Endodermal cell (in vitro differentiated cells): ENCODE measurements at places on chromosomes 16 and 17.
A peak's percentile ranks its signal among the peaks of the same experiment; 100 is the strongest.

DNA sequence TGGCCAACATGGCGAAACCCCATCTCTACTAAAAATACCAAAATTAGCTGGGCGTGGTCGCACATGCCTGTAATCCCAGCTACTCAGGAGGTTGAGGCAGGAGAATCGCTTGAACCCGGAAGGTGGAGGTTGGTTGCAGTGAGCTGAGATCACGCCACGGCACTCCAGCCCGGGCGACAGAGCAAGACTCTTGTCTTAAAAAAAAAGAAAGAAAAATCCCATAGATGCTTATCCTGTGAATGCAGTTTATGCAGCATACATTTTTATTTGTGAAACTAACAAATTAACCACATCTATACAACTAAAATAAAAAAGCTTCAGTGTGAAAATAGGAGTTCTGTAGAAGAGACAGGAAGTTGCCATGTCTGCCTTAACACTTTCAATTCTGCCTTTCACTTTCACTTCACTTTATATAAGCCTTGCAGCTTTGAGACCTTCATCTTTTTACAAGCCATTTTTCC lies 7.1 kb downstream of the IGSF6 start:
- peaks cover 3% of the 10 kb centered on the region for H3K4me1 ChIP-seq
- H3K4me3 ChIP-seq, result no peak overlapping the region
- H3K36me3 ChIP-seq, result peaks cover 3% of the 10 kb centered on the region
- no peaks in the 10 kb centered on the region for H3K27me3 ChIP-seq
- DNase-seq, result peak; percentile 10
- no peak overlapping the region for H3K27ac ChIP-seq

- H3K4me3 ChIP-seq, result no peak overlapping the region
- H3K36me3 ChIP-seq, result no peaks in the 10 kb centered on the region
- peaks cover 5% of the 10 kb centered on the region for H3K27me3 ChIP-seq
- no peak overlapping the region for H3K27ac ChIP-seq
- no peaks in the 10 kb centered on the region for H3K4me1 ChIP-seq
Measured at GRCh38 chr17:38663125-38663751, 11.5 kb downstream of the EPOP start.

DNA sequence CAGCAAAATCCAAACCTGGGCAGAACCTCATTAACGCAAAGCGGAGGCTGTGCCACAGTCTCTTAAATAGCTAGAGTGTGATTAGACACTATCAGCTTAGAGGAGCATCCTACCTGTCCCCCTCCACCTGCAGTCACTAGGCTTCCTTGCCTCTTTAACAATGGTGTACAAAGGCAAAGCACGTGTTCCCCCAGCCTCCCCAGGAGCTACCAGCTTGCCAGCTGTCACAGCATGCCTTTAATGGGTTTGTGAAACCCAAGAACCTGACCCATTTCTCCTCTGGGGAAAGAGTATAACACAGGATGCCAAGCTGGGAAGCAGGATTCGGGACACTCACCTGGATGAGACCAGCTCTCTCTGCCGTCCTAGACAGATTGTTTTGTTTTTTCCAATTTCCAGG lies 37.2 kb upstream of the TBX2 start:
- peak; percentile 83 for DNase-seq
- no peak overlapping the region for H3K27ac ChIP-seq
- H3K27me3 ChIP-seq, result peaks cover 16% of the 10 kb centered on the region
- peaks cover 3% of the 10 kb centered on the region for H3K4me1 ChIP-seq
- no peaks in the 10 kb centered on the region for H3K36me3 ChIP-seq

DNA sequence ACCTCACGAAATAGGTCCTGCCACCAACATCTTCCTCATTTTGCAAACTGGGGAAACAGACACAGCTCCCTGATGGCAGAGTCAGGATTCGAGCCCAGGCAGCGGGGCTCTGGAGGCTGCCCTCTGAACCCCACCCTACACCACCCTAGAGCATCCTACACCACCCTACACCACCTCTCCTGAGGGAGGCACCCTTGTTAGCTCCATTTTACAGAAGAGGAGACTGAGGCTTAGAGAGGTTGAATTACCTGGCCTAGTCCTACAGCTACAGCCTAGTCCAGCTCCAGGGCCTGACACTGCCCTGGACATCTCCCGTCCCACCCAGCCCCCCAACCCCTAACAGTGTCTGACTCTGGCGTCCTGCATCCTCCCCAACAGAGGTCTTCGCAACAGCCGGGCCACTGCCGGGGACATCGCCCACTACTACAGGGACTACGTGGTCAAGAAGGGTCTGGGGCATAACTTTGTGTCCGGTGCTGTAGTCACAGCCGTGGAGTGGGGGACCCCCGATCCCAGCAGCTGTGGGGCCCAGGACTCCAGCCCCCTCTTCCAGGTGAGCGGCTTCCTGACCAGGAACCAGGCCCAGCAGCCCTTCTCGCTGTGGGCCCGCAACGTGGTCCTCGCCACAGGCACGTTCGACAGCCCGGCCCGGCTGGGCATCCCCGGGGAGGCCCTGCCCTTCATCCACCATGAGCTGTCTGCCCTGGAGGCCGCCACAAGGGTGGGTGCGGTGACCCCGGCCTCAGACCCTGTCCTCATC lies 3.2 kb upstream of the NECAB2 start:
- no peak overlapping the region for H3K27ac ChIP-seq
- H3K4me3 ChIP-seq, result no peak overlapping the region
- H3K36me3 ChIP-seq, result no peaks in the 10 kb centered on the region
- no peak for DNase-seq

GRCh38 chr16:30184891-30185682 lies 1.7 kb downstream of the CORO1A start:
- no peak for DNase-seq
- no peaks in the 10 kb centered on the region for H3K36me3 ChIP-seq
- H3K27me3 ChIP-seq, result peaks cover 17% of the 10 kb centered on the region
- H3K27ac ChIP-seq, result no peak overlapping the region
- no peak overlapping the region for H3K4me3 ChIP-seq
- peaks cover 2% of the 10 kb centered on the region for H3K4me1 ChIP-seq

DNA sequence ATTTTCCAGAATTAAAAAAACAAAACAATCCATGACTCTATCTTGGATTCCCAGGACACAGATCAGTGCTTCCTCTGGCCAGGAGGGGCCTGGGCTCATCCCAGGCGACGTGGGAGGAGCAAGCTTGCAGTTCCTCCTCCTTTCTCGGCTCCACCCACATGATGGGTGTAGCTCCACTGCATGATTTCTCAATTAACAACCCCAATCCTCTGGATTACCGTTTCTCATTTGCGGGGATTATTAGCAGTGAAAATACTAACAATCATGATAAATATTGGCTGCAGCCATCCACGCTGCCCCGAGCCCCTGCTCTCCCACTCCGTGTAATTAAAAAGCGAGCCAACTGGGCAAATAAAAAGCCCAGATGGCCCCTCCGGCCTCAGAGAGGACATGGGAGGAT lies 46.4 kb upstream of the SDK2 start:
- no peak overlapping the region for H3K4me3 ChIP-seq
- no peaks in the 10 kb centered on the region for H3K27me3 ChIP-seq
- H3K36me3 ChIP-seq, result no peaks in the 10 kb centered on the region

- peaks cover 6% of the 10 kb centered on the region for H3K27me3 ChIP-seq
- H3K27ac ChIP-seq, result no peak overlapping the region
- no peak overlapping the region for H3K4me3 ChIP-seq
- DNase-seq, result no peak
- H3K4me1 ChIP-seq, result peaks cover 3% of the 10 kb centered on the region
- H3K36me3 ChIP-seq, result no peaks in the 10 kb centered on the region
Measured at GRCh38 chr17:29867643-29868181, 62.3 kb downstream of the SSH2 start.

DNA sequence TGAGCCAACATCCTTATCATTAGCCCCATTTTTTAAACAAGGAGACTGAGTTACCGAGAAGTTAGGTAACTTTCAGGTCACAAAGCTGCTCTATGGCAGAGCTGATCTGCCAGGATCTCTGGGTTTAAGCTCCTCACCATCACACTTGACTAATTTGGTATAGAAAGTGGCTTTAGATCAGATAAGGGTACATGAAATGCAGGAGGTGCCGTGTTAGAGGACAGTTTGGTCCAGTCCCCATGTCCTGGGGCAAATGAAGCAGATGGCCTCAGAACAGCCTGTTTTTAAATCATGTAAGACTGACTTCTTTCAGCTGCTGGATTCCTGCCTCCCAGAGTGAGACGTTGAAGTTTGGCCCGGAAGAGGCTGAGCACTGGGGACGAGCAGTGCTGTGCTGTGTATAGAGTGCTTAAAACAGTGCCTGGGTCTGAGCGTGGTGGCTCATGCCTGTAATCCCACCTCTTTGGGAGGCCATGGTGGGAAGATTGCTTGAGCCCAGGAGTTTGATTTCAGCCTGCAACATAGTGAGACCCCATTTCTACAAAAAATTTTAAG lies 187.0 kb upstream of the CACNG3 start:
- no peak overlapping the region for H3K4me3 ChIP-seq
- H3K4me1 ChIP-seq, result no peaks in the 10 kb centered on the region
- no peak for DNase-seq
- no peaks in the 10 kb centered on the region for H3K27me3 ChIP-seq

DNA sequence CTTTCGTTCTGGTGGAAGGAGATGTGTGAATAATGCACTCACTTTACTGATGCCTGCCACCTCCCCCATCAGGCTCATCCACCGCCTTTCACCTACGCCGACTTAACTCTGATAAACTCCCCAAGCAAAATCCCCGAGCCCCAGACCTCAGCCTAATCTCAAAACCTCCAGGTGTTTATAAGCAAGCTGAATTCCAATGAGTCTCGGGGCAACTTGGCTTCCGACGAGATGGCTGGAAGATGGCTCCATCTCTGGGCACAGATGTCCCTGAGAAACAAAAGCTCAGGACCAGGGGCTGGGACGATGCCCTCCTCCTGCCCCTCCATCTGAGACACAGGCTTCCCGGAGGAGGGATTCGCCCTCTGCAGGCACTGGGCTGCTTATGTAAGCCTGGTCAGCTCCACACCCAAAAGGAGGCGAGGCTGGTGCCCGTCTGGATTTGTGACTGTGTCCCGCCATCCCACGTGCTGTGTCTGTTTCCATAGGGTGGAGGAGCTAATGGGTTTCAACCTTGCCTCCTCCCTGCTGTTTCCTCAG lies 386.4 kb upstream of the TNRC6C start:
- H3K4me1 ChIP-seq, result peaks cover 6% of the 10 kb centered on the region
- DNase-seq, result peak; percentile 66
- peak overlapping the region; percentile 87 for H3K27ac ChIP-seq
- no peak overlapping the region for H3K4me3 ChIP-seq
- H3K27me3 ChIP-seq, result peaks cover 18% of the 10 kb centered on the region

DNA sequence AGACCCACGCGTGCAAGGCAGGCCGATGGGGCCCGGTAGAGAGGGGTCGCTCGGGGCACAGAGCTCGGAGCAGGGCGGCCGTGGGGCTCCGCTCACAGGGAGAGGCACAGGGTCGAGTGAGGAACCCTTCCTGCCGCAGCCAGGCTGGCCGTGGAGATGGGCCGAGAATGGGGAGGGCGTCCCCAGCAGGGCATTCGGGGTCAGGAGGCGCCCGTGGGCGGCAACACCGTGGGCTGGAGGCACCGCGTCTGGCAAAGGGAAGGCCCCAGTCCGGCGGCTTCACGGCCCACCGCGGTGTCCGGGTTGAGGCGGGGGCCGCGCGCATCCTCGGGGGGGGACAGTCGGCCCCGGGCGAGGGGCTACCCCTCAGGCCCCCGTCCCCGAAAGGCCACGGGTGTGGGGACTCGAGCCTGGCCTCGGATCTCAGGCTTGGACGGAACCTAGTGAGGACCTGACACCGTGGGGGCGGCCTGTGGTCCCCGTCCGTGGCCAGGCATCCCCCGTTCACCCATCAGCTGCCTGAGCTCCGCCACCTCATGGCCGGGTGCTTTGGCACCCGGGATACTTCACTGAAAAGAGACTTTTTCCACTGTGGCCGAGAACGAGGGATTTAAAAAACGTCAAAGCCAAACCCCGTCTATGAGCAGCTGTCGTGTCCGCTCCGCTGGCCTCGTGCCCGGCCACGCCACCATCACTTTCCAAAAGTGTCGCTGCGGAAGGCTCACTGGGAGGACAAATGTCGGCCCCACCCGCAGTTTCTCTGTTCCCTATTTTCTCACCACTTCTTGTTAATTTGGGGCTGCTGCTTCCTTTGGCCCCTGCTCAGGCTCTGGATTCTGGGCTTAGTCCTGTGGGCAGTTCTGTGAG lies 73.6 kb downstream of the METRNL start:
- no peaks in the 10 kb centered on the region for H3K27me3 ChIP-seq
- no peaks in the 10 kb centered on the region for H3K4me1 ChIP-seq
- no peak overlapping the region for H3K4me3 ChIP-seq
- H3K36me3 ChIP-seq, result no peaks in the 10 kb centered on the region
- peak; percentile 40 for DNase-seq

GRCh38 chr17:10616502-10617119 lies 40.5 kb downstream of the MYH3 start:
- no peak overlapping the region for H3K4me3 ChIP-seq
- H3K4me1 ChIP-seq, result no peaks in the 10 kb centered on the region
- H3K27ac ChIP-seq, result no peak overlapping the region
- H3K27me3 ChIP-seq, result no peaks in the 10 kb centered on the region
- no peaks in the 10 kb centered on the region for H3K36me3 ChIP-seq

DNA sequence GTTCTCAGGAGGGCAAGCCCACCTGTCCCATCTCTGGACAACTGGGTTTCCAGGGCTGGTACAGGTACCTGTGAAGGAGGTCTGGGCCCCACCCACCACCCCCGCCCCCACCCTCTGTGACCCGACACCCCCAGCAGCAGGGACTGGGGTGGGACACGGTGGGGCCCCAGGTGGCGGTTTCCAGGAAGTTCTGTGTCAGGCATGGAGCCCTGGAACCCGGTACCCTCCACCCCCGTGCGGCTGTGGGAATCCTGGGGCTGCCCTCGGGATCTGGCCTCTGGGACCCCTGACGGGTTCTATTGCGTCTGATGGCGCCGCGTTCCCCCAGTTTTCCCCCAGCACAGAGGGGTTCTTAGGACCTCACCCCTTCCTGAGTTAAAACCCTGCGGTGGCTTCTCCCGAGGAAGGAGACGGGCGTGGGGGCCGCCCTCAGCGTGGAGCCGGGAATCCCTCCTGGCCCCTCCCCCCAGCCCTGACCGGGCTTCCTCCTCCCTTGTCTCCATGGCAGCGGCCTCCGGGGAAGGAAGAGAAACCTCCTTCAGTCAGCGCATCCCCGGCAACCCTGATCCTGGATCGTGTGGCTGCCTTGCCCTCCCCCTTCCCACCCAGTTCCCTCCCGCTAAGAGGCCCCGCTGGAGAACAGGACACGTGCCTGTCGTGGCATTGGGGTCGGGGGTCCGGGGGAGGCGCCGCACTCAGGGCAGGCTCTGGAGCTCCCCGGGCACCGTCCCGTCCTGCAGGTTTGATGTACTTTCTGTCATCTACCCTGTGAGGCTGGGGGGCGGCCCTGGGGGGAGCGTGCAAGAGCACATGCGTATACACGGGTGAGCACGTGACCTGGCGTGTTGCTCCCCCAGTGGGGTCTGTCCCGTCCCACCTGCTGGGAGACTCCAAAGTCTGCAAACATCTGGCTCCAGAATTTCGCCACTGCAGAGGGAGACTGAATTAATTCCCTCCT lies 30.3 kb downstream of the CACNA1H start:
- H3K36me3 ChIP-seq, result peaks cover 5% of the 10 kb centered on the region
- no peak overlapping the region for H3K4me3 ChIP-seq
- no peak for DNase-seq
- H3K27ac ChIP-seq, result no peak overlapping the region
- no peaks in the 10 kb centered on the region for H3K4me1 ChIP-seq
- no peaks in the 10 kb centered on the region for H3K27me3 ChIP-seq

DNA sequence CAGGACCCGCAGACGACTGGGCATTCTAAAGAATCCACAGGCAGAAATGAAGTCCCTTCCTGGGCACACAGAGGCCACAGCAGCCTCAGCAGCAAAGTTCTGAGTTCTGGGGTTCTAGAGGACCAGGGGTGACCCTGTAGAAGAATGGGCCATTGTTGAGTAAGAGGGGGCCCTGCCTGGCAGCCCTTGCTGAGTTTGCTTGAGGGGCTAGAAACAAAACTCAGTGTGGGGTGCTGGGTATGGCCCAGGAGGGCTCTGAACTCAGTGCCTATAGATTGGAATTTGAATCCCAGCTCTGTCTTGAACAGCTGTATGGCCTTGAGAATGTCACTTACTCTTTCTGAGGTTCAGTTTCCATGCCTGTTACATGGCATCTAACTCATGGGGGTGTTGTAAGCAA lies at the start of gene PDILT:
TSS of gene PDILT (minus strand) at position 101 of the 400 bp plus-strand sequence. CDS start 5,437 bp downstream, outside the sequence.
- no peaks in the 10 kb centered on the region for H3K27me3 ChIP-seq
- H3K36me3 ChIP-seq, result no peaks in the 10 kb centered on the region
- no peak for DNase-seq
- no peak within 1 kb of the TSS for H3K27ac ChIP-seq
